ENCODE measurements at places on chromosomes 11 and 22.

- DNase-seq, result no peak
These were observed 33.6 kb downstream of the TRMU start for GRCh38 chr22:46368871-46369715.

DNA sequence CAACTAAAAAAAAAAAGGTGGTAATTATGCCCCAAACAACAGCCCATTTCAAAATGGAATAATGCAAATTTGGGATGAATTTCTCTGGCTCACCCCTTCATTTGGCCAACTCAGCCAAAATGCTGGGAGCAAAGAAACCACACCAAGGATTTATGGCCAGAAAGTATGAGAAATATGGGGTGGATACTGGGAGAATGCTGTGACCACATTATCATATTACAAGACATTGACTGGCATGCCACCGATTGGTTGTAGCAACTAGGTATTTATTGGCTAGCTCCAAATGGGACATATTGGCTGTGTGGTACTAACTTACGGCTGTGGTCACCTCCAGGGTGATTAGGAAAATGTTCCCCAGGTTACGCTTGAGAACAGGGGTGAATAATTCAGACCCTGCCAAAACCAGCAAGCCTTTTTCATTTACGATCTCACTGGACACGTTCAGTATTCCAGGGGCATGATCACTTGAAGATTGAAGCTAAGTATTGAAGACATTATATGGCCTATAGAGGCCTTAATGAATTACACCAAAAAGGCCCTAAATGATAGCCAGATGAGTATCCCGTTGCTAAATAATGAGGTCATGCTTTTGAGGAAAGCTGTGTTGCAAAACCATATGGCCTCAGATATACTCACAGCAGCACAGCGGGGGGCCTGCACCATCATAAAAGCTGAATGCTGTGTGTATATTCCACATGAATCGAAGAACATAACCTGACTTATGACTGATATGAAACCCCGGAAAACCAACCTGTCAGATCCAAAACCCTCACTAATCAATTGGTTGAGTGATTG lies 3.8 kb upstream of the FDX1 start:
- DNase-seq, result no peak

DNA sequence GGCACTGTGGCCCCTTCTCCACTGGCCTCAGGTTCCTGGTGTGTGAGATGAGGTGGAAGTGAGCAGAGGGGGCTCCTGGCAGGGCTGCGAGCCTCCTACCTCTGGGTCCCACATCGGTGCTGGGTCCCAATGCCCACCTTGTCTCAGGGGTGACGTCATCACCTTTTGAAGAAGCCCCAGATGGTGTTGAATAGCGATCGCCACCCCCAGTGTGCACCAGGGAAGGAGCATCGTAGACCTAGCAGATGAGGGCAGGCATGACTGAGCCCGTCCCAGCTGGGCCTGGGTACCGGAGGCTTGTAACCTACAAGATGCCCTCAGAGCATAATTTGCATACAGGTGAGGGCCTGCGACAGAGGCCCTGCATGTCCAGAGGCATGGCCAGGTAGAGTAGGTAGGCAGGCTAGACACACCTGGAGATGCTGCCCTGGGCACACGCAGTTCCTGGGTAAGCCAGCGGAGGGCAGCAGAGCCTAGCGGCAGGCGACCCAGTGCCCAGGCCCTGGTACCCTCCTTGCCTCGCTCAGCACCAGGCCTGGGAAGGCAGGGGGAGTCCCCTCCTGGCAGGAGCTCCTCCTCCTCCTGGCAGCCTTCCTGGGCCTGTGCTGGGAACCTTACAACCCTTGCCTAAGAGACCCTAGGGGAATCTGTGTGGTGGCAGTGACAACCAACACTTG lies 52.5 kb downstream of the TPCN2 start:
- peak; percentile 39 for DNase-seq

GRCh38 chr22:39185601-39186012 lies 33.1 kb upstream of the CBX7 start:
- peak; percentile 40 for DNase-seq

- no peak for DNase-seq
These were observed 61.6 kb upstream of the LINC01488 start for GRCh38 chr11:69419662-69420395.

DNA sequence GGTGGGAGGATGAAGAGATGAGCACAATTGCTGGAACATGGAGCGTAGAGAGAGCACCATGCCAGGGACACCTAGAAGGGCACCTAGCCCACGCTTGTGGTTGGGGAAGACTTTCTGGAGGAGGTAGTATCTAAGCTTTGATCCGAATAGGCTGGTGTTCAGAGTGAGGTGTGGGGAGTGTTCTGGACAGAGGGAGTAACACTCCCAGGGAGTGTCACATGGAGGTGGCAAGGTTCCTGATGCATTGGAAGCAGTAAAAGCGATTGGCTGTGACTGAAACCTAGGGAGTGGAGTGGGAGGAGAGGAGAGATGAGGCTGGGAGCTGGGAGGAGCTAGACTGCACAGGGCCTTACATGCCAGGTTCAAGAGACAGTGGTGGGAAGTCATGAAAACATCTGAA lies 188.0 kb upstream of the NCAM1 start:
- peak; percentile 73 for DNase-seq

DNA sequence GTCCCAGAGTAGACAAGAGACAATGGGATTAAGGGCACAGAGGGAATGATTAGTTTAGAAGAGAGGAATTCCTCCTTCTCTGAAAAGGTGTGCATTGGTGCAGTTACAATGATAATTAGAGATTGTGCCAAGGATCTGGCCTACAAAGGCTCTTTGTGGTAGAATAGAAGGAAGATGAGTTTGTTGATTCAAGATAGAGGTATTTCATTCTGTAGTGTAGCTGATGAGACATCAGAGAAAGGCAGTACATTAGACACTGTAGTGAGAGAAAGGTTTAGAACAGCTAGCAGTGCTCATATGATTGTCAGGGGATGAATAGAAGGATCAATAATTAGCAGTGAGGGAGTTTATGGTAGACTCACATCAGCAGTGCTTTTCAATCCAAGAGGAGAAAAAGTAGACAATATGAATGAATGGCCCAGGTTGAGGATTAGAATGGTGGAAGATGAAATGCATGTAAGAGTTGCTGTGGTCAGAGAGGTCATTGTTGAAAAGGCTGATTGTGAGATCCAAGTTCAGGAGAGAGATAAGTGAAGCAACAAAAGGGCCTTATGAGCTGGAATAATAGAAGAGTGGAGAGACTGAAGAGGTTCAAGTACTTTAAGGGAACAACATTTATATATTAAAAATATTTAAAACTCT lies 28.9 kb downstream of the SIK2 start:
- no peak for DNase-seq

GRCh38 chr11:77636731-77637344 lies 756 bp downstream of the CLNS1A start:
- DNase-seq, result no peak

- DNase-seq, result no peak
These were observed 3.9 kb upstream of the OR4C6 start for GRCh38 chr11:55658031-55658573.

DNA sequence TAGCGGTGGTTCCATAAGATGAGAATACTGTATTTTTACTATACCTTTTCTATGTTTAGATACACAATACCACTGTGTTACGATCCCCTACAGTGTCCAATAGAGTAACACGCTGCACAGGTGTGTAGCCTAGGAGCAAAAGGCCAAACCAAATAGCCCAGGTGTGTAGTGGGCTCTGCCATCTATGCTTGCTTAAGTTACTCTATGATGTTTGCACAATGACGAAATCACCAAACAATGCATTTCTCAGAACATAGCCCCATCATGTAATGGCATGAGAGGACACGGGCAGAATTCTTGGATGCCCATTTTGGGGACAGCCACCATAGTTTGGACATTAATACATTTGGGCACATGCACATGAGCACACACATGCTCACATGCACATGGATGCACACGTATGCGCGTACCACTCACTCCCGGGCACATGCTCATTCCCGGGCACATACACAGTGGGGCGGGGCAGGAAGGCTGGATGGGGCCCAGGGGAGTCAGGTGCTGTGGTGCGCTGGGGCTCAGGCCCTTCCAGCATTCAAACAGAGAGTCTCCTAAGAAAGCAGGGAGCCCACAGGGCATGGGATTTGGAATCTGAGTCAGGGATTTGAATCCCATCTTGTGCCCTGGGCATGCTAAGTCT lies 51.1 kb downstream of the RTN4R start:
- no peak for DNase-seq

- no peak for DNase-seq
These were observed 45.5 kb upstream of the FTH1 start for GRCh38 chr11:62012832-62013461.

DNA sequence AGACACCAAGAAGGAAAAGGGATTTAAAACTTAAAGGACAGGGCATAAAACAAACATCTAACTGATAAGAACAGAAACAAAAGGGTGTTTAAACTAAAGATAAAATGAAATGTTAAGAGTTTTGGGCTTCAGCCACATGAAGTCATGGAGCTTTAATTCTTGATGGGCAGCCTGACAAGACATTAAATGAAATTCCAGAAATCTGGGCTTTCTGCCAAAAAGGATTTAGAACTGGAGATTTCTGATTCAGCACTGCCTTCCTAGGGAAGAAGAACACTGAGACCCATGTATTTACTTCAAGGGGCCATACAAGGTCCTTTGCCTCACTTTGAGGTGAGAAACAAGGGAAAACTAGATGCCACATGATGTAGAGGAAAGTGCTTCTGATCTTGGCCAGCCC lies 355.9 kb upstream of the RAG2 start:
- no peak for DNase-seq

- DNase-seq, result no peak
These were observed 80.1 kb downstream of the PICALM start for GRCh38 chr11:85988780-85989179.

DNA sequence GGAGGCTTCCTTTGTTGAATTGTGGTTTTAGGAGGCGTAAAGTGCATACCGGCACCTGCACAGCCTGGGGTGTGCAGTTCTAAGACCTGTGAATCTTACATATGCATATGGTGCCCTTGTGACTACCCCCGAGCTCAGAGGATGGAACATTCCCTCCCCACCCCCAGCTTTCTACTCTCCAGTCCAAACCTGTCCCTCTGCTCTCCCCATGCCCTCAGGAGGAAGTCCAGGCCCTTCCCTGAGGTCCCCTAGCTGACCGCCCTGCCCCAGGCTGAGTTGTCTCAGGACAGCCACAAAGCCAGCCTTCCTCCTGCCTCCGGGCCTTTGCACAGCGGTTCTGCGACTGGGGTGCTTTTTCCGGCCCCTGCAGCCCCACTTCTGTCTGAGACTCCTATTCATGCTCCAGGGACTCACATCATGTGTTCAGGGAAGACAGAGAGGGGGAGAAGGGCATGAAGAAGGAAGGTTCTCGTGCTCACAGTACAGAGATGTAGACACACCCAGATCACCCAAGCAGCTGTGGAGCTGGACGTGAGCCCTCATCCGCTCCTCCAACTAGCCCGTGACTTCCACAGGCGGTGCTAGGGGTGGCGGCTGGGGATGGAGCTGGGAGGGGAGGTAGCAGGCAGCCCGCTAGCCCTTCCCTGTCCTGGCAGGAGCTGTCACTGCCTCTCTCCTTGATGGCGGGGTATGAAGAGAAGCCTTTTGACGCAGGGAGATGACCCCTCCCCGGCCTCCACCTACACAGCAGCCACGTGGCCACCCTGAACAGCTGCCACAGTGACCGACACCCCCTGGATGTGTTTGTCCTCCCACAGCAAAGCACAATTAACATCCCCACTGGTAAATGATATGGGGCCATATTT lies 50.8 kb downstream of the FLRT1 start:
- DNase-seq, result no peak

DNA sequence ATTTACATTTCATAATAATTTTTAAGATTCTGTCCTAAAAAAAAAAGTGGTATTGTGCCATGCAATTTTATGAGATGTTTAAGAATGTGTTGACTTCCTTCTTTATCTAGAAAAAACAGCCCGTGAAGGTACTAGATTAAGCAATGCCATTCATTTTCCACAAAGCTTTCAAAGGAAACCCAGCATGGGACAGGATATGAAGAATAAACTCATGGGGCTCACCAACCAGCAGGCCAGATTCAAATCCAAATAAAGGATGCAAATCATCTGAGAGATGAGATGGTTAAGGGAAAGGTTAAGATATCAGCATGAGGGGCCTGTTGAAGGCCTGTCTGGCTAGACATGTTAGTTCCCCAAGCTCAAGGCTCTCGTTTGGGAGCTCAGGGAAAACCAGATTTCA lies 199.1 kb downstream of the SWAP70 start:
- DNase-seq, result no peak

DNA sequence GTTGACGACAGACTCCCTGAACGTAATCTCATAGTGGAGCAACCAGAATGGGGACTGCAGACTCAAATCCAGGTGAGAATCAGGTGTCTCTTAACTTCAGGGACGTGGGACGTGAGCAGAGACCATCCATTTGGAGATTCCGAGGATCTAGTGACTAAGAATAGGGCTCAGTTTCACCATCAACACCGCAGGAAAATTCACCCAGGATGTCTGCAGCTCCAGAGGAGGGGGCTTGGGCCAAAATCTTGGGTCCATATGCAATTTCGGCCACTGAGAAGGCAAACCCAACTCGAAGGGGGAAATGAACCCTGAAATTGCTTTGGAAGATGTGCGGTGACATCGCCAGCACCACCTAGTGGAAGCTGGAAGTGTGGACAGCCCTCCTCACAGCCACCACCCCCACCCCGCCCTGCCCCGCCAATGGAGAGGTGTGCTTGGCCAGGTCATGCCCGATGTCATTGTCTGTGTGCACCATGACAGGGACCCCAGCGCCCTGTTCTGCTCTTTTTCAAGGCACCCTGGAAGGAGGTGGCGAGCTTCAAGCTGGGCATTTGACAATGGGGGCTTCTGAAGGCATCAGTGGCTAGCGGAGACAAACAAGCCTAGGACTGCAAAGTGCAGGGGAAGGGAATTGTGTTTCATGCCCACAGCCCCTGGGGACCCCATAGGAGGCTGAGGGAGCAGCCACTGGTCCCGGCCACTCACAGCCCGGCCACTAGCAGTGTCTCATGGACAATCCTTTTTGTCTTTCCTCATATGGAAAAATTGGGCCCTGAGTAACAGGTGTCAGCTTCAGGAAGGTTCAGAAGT lies 24.8 kb downstream of the APOL1 start:
- no peak for DNase-seq

DNA sequence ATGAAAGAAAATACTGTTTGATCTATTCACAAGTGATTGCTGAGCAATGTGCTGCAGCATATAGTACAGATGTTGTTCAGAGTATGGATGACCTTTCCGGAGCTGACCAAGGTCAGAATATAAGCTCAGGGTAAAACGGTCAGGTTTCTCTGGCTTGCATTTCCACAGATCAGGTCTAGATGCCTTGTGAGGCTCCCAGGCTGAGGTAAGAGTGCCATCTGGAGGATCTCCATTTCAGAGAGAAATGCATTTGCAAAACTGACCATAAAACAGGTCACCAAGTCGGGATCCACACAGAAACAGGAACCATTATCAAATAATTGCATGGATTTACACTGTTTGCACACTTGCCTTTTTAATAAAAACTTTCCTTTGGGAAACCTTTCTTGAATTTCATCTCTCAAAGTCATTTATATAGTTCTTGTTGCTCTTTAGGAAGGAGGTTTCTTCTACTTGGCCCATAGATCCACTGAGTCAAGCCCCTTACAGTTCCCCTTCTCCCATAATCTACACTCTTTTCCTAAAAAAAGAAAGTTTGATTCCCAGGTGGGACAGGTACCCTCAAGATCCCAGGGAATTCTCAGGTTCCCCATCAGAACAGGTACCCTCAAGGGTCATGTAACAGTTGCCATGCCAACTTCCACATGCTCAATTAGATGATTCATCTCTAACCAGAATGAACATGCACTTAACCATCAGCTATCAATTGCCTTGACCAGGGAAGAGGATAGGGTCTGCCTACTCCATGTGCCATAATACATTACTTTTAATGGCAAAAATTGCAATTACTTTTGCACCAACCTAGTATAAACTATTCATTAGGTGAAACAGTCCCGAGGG lies 25.0 kb upstream of the TMPRSS5 start:
- peak; percentile 27 for DNase-seq
